RWPE2 (cell line): ENCODE measurements at places on chromosomes 7 and 10.
A peak's percentile ranks its signal among the peaks of the same experiment; 100 is the strongest.

GRCh38 chr7:70266186-70266585 is 667.9 kb downstream of the AUTS2 start:
- H3K36me3 ChIP-seq, result no peaks in the 10 kb centered on the region
- no peaks in the 10 kb centered on the region for H3K27me3 ChIP-seq
- no peak overlapping the region for H3K27ac ChIP-seq
- no peak overlapping the region for H3K4me3 ChIP-seq
- H3K4me1 ChIP-seq, result no peaks in the 10 kb centered on the region

DNA sequence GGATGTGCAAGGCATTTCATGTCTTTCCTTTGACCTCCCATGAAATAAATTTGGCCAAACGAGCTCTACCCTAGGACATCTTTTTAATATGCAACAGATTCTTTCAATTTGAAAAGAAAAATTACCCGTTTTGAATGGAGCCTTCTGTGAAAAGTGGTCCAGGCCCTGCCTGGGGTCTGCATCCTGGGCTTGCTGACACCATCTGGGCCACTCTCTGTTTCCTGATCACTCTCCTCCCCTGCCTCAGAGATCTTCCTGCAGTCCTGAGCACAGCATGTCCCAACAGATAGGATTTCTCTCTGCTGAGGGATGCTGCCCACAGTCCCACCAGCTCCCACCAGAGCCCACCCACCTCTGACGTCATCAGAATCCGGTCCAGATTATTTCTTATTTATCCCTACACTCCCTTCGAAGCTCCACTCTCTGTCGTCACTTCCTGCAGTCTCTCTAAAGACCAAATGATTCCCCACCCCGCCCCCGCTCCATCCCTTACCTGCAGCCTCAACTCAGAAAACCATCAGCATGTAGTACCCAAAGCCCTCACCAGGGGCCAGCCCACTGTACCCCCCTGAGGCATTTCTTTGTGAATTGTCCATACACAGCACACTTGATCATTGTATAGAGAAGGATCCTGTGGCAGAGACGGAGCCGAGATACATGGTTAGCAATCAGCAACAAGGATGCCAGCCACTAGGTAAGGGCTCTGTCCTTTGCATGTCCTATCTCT is 192.1 kb upstream of the MGMT start:
- no peaks in the 10 kb centered on the region for H3K27me3 ChIP-seq
- H3K4me3 ChIP-seq, result no peak overlapping the region
- no peak overlapping the region for H3K27ac ChIP-seq
- H3K36me3 ChIP-seq, result no peaks in the 10 kb centered on the region

- H3K4me1 ChIP-seq, result peaks cover 61% of the 10 kb centered on the region
- peaks cover 15% of the 10 kb centered on the region; the same call in 1 of the 2 replicates for H3K36me3 ChIP-seq
- DNase-seq, result no peak
- no peak overlapping the region for H3K4me3 ChIP-seq
- H3K27me3 ChIP-seq, result no peaks in the 10 kb centered on the region
These were observed 38.4 kb downstream of the ARID5B start for GRCh38 chr10:61939902-61940301.

DNA sequence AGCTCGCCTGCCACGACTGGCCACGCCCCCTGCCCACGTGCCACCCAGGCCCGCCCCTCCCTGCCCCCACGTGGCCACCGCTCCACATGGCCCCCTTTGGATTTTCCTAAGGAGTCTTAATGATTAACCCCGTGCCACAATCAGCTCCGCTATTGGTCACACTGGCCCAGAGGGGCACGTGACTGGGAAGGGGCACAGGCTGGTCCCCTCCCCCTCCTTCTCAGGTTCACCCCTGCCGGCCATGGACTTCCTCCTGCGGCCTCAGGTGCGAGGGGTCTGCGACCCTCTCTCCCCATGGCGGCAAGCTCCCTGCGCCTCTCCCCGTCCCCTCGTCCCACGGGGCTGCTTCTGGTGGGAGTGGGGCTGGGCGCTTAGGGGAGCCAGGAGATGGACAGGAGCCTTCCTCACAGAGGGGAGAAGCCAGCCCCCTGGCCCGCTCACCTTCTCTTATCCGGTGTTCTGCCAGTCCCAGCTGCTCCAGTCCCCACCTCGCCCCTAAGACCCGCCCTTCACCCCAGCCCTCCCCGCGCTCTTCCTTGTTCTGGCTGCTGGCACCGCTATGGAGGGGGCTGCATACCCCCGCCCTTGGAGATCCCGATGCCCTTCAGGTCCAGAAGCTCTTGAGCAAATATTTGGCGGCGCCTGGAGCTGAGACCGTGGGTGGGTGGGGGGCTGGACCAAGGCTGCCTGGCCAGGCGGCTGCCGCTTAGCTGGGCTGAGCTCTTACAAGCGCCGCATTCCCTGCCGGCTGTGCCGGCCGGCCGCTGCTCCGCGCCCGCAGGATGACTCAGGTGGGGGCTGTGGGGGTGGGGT is 3.2 kb downstream of the SLC4A2 start:
- peak overlapping the region; percentile 18 for H3K4me3 ChIP-seq
- H3K36me3 ChIP-seq, result peaks cover 34% of the 10 kb centered on the region
- peak overlapping the region; percentile 86 for H3K27ac ChIP-seq

DNA sequence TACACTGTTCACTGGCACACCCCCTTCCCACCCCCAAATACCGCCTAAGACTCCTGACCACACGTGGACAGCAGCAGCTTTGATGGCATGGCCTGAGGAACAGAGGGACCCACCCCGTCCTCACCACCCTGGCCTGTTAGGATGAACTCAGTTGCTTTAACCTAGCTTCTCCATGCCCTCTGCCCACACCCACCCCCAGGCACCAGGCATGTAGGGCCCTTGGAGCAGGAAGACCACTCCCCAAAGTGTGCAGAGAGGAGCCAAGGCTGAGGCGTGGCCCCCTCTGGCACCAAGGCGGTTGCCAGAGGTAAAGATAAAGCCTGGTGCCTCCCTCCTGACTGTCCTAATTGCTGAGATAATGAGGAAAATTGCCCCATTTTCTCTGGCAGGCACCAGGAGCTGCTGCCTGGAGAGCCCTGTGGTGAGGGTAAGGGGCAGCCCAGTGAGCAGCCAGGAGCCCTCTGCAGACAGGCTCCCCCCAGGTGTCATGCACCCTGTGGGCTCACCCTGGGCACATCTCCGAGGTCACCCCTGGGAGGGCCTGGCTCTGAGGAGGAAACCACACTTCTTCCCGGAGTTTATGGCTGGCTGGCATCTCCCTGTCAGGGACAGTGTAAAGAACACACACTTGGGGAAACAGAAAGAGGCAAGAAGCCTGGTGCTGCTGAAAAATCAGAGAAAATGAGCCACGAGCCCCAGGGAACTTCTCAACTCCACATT is 47.7 kb downstream of the LRRC20 start:
- H3K4me3 ChIP-seq, result no peak overlapping the region
- H3K4me1 ChIP-seq, result peaks cover 19% of the 10 kb centered on the region
- no peak overlapping the region for H3K27ac ChIP-seq
- H3K27me3 ChIP-seq, result no peaks in the 10 kb centered on the region
- no peak for DNase-seq
- H3K36me3 ChIP-seq, result peaks cover 14% of the 10 kb centered on the region
